ENCODE measurements at places on chromosomes 11 and 22. TPM values are rescaled to one million over a fixed set of nuclear protein-coding genes. Genes with fewer than 3 reads are reported as not detected.

DNA sequence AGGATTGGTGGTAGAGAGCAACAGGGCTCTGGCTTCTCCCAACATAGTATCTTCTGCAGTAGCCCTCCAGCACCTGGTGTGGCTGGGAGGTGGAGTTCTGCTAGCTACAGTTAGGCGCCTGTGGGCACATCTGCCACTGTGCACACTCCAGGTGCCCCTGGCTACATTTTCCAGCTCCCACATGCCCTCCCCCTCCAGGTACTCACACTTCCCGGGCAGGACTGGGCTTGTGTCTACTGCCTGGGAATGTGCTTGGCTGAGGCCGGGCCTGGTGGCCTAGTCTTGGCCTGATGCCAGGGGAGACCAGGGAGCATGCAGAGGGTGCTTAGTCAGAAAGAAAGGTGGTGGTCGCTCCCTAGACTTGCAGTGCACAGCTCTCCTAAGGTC lies 15.8 kb downstream of the PHLDB1 start:
- no peak for DNase-seq

DNA sequence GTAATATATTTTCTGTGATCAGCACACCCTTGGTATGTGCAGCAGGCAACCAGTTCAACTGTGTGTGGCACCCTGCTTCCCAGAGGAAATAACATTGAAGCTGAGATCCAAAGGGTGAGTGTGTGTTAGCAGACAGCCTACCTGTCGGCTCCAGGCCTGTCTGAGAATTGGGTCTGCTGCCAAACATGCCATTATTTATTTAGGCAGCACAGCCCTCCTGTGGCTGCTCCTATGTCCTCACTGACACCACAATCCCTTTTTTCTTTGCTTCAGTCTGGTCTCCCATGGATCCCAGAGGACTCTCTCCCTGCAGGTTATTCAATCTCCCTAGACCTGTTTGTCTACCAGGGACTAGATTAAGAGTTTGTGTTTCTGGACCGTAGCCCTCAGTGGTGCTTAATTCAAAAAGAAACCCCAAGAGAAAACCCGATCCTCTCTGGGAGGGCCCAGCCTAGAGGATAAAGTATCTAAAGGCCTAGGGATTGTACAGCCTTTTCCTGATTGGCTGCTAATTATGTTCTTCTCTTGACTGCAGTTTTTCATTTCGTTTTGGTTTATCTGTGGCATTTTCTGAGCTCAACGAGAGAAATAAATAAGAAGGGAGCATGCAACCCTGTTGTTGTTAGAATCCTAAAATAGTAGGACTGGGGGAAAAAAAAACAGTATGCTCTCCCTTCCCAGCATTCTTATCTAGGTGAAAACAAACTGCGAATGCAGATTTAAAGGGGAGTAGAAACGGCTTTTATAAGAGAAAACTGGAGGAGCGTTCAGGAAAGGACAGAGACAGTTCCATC lies 24.1 kb downstream of the KCNE3 start:
- no peak for DNase-seq

GRCh38 chr11:94675239-94675638 lies 92.9 kb upstream of the AMOTL1 start:
- DNase-seq = no peak

DNA sequence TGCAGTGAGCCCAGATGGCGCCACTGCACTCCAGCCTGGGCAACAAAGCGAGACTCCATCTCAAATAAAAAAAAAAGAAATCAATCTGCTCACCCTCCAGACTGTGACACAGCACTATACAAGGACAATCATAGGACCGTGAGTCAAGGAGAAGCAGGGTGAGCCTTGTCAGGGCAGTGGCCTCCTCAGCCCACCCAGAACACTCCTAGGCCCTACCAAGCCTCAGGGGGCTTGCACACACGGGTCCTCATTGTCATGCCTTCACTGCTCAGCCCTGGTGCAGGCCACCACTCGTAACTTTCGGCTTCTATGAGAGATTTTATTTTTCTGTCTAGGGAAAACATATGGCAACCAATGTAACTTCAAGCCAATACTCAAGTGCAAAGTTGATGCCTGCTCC lies 35.8 kb downstream of the DGCR2 start:
- DNase-seq = no peak

DNA sequence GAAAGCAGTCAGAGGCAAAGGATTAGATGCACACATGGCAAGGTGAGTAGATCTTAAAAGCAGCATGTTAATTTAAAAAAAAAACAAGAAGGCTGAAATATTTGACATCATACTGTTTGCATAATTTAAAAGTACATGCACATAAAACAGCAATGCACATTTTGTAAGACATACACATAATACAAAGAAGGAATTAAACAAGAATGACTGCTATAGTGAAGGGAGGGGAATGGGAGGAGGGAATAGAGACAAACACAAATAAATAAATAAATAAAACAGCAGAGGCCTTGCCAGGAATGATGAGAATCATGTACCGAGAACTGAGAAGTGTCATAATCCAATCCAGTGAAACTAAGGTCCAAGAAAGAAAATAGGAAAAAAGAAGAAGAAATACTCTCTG lies 486.2 kb upstream of the API5 start:
- DNase-seq = no peak

DNA sequence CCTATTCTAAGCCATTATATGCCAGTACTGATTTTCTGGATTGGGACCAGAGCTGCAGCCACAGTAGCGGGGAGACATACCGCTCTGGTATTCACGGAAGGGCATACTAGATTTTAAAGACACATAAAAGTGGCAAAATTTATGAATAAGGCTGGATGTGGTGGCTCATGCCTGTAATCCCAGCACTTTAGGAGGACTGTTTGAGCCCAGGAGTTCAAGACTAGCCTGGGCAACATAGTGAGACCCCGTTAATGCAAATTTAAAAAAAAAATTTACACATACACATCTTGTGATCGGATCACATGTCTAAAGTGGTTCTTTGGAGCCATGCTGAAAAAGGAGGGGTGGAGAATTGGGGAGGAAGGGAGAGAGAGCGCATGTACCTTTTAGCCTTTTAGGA lies 9.0 kb downstream of the RPL27A start:
- DNase-seq = no peak

GRCh38 chr22:17845327-17845726 lies 71.1 kb upstream of the BID start:
- no peak for DNase-seq

GRCh38 chr22:20671409-20672081 lies 102.4 kb upstream of the SERPIND1 start:
- no peak for DNase-seq

DNA sequence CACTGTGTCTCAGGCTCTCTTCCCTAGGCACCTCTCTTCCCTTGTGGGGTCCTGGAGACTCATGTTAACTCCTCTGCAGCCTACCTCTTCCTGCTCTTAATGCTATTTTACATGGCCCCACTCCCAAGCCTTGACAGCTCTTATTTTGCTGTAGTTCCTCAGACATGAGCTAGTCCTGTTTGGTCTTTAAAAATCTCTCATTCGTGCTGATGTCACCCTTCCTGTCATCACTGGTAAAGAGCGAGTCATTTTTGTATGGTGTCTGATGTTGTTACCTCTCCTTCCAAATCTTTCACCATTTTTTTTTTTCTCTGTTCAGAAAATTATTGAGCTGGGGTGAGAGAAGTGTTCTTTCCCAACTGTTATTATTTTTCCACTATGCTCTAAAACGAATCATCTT lies 84.8 kb upstream of the ZBED5 start:
- no peak for DNase-seq

GRCh38 chr11:106202935-106203620 lies 125.6 kb downstream of the AASDHPPT start:
- no peak for DNase-seq

- no peak for DNase-seq
Measured at GRCh38 chr11:104043678-104044239, 7.3 kb downstream of the DDI1 start.

DNA sequence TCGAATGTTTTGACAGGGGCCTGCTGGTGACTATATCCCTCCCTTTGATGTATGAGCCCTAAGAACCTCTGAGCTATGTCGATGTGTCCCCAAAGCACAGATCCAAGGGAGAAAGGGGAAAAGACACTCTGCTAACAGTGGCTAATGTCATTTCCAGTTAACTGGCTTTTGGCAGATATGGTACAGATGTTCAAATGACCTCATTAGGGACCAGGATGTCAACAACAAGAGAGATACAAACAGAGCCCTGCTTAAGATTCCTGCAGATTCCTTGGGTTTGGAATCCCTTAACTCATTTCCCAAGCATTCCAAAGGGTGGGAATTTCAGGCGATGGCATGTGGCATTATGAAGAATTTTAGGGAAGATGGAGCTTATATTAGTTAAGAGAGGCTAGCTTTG lies 517.3 kb downstream of the SOX6 start:
- no peak for DNase-seq

GRCh38 chr11:94018721-94019120 lies 2.4 kb upstream of the HEPHL1 start:
- no peak for DNase-seq

GRCh38 chr11:71979602-71980001 lies 19.1 kb upstream of the IL18BP start:
- DNase-seq = no peak

DNA sequence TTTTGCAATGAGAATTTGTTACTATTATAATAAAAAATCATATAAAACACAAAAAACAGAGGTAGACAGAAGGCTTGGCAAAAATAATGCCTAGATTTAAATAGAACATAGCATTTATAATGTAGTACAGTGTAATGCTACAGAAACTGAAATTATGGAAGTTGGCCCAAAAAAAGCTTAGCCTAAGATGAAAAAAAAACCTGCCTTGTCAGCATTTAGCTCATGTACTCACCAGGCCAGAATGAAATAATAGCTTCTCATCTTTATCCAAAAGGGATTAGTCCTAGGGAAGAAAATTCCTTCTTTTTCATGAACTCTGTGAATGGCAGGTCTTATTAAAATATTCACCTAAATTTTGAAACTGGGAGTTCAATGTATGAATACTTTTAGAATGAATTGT lies 951.1 kb downstream of the LRRC4C start:
- DNase-seq = no peak

- no peak for DNase-seq
Measured at GRCh38 chr11:104734998-104735397, 163.3 kb downstream of the CASP12 start.

Gene TMPRSS6
- 0.50 TPM for total RNA-seq

Gene SAA2
- not detected for total RNA-seq

Gene ABCC8
- not detected for total RNA-seq

Gene DBX1
- total RNA-seq = not detected

Gene CLCF1
- total RNA-seq = 0.10 TPM

Gene FUT4
- 7.1 TPM for total RNA-seq

Gene IFITM5
- not detected for total RNA-seq

Gene FAM180B
- 0.25 TPM for total RNA-seq
